ENCODE measurements at places on chromosomes 1 and 21.
A peak's percentile ranks its signal among the peaks of the same experiment; 100 is the strongest.

- DNase-seq = no peak
Measured at GRCh38 chr1:59340411-59341307, 43.8 kb downstream of the FGGY start.

- no peak for DNase-seq
Measured at GRCh38 chr1:234216116-234216703, 157.0 kb upstream of the COA6 start.

GRCh38 chr1:156922986-156923669, 2.7 kb downstream of the LRRC71 start:
- DNase-seq = no peak

- no peak for DNase-seq
Measured at GRCh38 chr1:224124220-224124619, 10.3 kb downstream of the FBXO28 start.

GRCh38 chr1:44947774-44948311, 38.6 kb downstream of the EIF2B3 start:
- no peak for DNase-seq

GRCh38 chr1:171346881-171347280, 32.9 kb downstream of the FMO4 start:
- no peak for DNase-seq

- no peak for DNase-seq
Measured at GRCh38 chr1:79448426-79448825, 441.9 kb upstream of the ADGRL4 start.

DNA sequence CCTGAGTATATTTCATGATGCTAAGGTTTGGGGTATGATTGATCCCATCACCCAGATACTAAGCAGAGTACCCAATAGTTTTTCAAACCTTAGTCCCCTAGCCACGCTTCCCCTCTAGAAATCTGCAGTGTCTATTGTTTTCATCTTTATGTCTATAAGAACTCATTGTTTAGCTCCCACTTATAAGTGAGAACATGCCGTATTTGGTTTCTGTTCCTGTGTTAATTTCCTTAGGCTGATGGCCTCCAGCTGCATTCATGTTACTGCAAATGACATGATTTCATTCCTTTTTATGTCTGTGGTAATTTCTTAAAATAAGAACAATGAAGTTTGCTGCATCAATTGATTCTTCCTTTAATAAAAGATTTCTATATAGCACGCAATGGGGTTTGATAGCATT, 301.3 kb downstream of the PLPP3 start:
- no peak for DNase-seq

- peak; percentile 71 for DNase-seq
Measured at GRCh38 chr1:109617291-109617801, 2.1 kb downstream of the GNAT2 start.

- no peak for DNase-seq
Measured at GRCh38 chr1:248585266-248585665, 10.7 kb upstream of the OR2T34 start.
